ENCODE measurements at places on chromosomes 6 and 20.

DNA sequence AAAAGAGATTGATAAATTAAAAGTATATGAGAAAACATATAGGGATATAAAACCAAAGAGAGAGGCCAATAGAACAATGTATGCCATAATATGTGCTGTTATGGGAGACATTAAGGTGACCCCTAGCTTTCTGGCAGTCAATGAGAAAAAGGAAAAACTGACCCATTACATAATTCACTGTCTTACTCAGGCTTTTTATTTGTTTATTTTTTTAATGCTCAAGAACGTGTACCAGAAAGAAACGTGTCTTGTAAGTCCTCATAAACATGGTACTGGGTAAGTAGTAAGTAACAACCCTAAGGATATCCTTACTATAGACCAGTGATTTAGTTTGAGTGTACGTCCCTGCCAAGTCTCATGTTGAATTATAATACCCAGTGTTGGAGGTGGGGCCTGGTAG is 160.8 kb upstream of the PHACTR1 start:
- DNase-seq = no peak

GRCh38 chr20:24160563-24161281 is 172.1 kb upstream of the GGTLC1 start:
- DNase-seq = peak; percentile 40

DNA sequence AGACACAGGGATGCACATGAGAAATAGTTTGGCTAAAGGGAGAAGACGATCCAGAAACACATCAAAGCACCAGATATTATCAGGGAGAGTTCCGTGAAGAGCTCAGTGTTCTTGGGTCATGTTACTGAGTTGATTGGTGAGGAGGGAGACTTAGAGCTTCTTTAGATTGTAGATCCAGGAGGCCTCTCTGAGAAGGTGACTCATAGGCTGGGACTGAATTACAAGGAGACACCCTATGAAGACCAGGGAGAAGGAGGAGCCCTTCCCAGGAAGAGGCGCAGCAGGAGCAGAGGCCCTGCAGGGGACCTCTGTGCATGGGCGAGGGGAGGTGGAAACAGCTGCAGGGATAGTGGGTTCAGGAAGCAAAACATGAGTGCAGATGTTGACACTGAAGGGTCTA is 196.5 kb downstream of the SLC24A3 start:
- DNase-seq = no peak

GRCh38 chr20:31968291-31969126 is 558 bp downstream of the XKR7 start:
- DNase-seq = peak; percentile 88

DNA sequence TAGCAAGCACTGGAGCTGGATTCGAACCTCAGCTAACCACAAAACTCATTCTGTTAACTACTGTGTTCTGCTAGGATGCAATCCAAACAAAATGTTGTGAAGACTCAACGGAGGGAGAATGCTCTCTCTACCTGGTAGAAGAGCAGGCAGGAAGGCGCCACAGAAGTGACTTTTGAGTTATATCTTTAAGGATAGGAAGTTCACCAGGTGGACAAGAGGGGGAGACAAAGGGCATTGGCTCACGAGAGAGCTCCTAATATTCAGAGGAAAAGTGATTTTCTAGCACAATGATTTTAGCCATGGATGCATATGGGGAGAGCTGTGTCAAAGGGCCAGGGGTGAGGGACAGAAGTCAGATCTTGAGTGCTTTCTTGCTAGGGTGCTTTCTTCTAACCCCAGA is 108.4 kb upstream of the MAFB start:
- peak; percentile 23 for DNase-seq

DNA sequence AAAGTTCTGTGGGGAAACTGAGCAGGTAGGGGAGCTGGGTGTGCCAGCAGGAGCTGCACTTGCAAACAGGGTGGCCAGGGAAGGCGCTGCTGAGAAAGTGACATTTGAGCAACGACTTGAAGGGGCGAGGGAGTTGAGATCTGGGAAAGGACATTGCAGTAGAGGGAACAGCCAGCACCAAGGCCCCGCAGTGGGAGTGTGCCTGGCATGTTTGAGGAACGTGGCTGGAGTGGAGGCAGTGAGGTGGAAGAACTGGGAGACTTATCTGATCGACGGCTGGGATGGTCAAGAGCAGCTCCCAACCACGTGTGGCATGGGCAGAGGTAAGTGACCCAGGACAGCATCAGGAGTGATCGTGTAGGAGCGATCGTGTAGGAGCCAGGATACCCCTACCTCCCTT is 77.3 kb downstream of the TOX2 start:
- no peak for DNase-seq
